ENCODE measurements at places on chromosomes 12 and 14.

DNA sequence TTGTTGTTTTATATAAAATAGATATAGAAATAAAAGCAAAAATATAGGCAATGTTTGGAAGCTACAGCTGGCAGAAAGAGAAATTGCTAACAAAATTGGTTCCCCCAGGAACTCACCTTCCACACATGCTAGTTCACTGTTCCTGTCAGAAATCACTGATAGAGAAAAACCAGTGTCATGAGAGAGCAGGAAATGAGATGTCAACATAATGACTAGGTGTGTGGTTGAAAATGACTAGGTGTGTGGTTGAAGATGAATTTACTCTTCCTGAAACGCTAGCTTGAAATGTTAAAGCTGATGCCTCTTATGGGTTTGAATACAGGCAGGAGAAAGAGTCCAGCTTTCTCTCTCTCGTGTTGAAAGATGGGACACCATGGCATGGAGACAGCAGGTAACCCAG is 216.3 kb downstream of the C12orf42 start:
- DNase-seq = no peak

- DNase-seq = no peak
Measured at GRCh38 chr14:101588990-101589389, 27.7 kb downstream of the DIO3 start.

DNA sequence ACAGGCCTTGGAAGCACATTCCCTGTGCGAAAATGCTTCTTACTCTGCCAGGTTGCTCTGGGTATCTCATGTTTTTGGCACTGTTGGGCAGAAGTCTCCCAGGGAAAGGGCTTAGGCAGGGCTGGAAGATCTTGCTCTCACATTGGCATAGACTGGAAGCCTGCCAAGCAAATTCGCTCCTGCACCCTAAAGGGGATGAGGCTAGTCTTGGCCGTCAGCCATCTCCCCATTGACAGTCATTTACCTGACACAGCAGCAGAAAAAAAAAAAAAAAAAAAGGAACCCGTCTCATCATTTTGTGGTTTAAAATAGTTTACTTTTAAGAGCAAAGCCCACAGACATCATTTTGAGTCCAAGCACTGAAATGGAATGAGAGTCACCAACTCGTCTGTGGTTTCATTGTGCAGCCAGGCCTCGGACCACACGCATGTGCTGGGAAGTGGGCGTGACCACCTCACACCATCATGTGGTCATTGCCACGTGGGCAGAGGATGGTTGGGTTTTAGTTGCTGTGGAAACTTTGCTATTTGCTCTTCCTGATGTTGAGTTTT is 84.8 kb downstream of the NRXN3 start:
- DNase-seq = no peak

DNA sequence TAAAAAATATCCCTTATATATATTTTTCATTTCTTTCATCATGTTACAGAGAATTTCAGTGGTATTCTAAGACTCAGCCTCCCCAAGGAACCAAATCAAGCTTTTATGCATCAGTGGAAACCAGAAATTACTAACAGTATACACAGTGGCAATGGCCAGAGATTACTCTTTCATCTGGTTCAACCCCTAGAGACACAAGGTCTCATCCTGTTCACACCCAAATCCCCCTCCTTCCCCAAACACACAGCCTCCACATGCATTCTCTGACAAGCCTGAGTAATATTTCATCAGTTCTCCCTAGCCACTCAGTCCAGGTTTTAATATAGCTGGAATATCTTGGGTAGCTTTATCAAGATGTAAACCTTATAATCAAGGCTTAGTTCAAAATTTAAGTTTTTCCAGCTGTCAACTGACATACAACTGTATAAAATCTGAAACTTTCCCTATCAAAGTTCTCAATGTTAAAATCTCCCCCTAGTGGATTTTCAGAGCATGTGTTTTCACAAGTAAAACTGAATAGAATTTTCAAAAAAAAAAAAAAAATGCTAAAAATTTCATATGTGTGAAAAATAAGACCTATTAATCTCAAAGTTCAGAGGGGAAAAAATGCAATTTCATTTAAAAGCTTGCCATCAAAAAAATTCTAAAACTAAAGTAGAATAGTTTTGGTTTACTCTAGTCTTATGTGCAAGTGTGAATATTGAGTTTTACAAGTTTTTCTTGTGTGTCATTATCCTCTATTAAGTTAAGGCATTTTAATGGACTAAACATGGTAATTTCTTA is 10.5 kb upstream of the SSTR1 start:
- no peak for DNase-seq

- no peak for DNase-seq
Measured at GRCh38 chr14:91862417-91862816, 4.9 kb downstream of the TC2N start.

DNA sequence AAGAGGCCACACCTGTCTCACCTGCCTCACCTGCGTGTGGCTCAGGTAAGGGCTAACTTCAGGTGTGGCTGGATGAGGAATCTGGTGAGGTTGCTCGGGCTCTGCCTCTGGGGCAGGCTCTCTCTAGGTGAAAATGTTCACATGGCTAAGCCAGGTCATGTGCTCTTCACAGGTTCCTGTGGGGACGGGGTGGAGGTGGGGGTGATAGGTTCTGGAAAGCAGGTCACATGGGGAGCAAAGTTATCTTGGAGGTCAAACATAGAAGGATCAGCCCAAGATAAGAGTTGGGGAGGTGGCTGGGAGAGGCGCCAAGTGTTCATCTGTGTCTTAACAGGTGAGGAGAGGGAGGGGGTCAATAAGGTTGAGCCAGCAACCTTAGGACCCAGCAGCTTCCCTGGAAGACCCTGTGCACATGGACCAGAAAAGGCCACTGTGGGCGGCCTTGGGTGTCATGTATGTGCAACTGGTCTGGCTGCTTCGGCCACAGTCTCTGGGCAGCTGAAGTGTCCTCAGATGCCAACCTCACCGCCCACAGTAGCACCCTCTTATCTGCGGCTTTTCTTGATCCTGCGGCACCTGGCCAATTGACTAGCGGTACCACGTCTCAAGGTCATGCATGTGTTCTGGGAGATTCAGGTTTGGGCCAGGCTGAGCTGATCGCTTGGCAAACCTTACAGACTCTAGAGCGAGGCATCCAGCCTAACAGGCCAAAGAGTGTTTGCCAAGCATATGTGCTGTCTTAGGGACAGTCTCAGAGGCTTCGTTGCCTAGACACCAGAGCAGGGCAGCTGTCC is 60.5 kb downstream of the CACNA1C start:
- DNase-seq = no peak

DNA sequence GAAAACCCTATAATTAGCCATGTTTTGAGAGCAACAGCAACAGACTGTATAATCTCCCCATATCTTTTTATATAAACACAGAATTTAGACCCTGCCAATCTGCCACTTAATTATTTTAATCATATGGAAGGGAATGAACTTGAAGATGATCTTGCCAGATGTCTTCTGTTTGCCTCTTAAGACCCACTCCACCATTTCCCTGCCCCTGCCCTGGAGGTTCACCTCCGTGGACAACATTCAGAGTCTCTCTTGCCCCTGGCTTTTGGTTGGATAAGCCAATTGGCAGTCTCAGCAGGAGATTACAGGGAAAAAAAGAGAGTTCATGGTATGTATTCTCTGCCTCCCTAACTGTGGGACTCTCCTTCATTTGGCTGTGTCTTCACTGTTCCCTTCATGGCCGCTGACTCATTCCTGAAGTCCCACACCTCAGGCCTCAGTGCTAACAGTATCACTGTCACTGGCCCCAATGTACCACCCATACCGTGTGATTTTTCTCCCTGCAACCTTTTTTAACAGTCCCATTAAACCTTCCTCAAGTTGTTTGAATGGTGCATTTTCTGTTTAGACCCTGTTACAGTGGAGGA is 184.8 kb downstream of the PIK3C2G start:
- DNase-seq = no peak

- no peak for DNase-seq
Measured at GRCh38 chr12:47985596-47986290, 18.5 kb downstream of the COL2A1 start.

DNA sequence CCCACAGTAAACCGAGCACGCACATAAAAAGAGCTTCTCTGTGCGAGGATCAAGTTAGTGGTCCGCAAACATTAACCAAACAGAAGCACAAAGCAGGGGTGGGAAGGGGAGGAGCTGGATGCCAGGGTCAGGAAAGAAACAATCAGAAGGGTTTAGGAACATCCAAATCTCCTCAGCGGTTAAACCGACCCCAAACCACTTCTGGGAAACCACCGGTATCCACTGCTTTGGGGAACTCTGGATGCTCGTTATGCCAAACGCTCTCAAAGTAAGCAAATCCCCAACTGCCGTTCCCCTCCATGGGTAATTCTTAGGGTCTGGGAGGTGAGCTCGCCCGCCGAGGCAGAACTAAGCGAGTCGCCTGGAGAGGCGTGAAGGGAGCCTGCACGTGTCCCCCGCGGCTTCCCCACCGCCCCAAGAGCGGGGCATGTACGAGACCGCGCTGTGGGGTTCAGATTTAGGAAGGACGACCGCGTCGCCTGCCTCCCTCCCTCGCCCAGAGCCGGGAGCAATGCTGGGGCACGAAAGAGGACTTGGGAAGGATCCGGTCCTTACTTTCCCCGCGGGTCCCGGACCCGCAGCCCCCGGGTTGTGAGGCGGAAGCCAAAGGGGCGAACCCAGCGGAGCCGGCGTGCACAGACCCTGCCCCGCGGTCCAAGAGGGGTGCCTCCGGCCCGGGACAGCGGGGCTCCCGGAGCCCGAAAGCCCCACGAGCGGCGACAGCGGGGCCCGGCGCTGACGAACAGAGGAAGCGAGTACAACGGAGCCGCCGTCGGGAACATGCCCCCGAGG is 711 bp downstream of the SBNO1 start:
- DNase-seq = no peak

GRCh38 chr14:43360239-43360638 is 1146.8 kb downstream of the FSCB start:
- DNase-seq = no peak

- peak; percentile 34 for DNase-seq
Measured at GRCh38 chr14:50762001-50762930, 68.7 kb downstream of the NIN start.

DNA sequence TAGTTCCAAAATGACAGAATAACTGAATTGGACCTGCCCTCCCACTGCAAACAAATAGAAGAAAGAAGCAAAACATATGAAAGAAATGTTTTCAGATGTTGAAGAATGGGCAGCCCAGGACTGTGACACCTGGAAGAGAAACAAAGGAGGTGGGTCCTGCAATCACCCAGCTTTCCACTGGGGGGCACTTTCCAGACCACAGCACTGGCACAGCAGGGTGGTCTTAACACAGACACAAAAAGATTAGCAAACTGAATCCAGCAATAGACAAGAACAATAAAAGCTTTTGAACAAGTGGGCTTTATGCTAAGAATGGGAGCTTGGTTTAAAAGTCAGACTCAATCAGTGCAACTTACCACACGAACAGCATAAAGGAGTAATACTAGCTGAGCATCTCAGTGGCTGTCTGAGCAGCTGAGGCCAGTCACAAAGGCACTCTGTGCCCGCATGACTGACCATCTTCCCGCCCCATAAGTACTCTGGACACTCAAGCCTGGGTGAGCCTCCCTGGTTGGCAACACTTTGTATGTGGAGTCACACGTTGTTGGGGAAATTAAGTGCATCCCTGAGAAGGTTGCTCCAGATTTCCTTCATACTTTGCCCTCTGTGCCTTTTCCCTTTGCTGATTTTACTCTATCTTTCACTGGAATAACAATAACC is 27.7 kb downstream of the JKAMP start:
- no peak for DNase-seq

DNA sequence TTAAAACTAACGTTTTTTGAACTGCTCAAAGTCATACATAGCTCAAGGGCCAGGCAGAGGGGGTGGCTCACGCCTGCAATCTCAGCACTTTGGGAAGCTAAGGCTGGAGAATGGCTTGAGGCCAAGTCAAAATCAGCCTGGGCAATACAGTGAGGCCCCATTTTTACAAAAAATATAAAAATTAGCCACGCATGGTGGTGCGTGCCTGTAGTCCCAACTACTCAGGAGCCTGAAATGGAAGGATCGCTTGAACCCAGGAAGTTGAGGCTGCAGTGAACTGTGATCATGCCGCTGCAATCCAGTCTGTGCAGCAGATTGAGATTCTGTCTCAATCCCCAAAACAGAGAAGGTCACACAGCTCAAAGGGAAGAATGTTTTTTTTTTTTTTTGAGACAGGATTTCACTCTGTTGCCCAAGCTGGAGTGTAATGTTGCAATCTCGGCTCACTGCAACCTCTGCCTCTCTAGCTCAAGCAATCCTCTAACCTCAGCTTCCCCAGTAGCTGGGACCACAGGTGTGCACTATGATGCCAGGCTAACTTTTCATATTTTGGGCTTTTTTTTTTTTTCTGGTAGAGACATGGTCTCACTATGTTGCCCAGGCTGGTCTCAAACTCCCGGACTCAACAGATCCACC is 2.9 kb downstream of the RBM23 start:
- no peak for DNase-seq

GRCh38 chr12:30019366-30020140 is 235.8 kb upstream of the TMTC1 start:
- no peak for DNase-seq
